ENCODE measurements at places on chromosomes 1 and 21. TPM values are rescaled to one million over a fixed set of nuclear protein-coding genes. Genes with fewer than 3 reads are reported as not detected.

The SPRR2G gene
- not detected for total RNA-seq

The CFAP410 gene
- 64.6 TPM for total RNA-seq

The MRPS21 gene
- total RNA-seq, result 49.4 TPM

The GNAT2 gene
- not detected for total RNA-seq

The DCST1 gene
- total RNA-seq, result not detected

- no peaks in the 10 kb centered on the region for H3K36me3 ChIP-seq
- DNase-seq, result no peak
- H3K4me3 ChIP-seq, result no peak overlapping the region
- H3K4me1 ChIP-seq, result no peaks in the 10 kb centered on the region
- no peaks in the 10 kb centered on the region for H3K27me3 ChIP-seq
Measured at GRCh38 chr1:15460708-15461095, 4.2 kb downstream of the CELA2A start.

GRCh38 chr1:72355899-72356298 is 73.6 kb upstream of the NEGR1 start:
- no peaks in the 10 kb centered on the region for H3K4me1 ChIP-seq
- no peak overlapping the region for H3K4me3 ChIP-seq
- no peak overlapping the region for H3K27ac ChIP-seq
- H3K36me3 ChIP-seq, result no peaks in the 10 kb centered on the region
- no peak for DNase-seq

DNA sequence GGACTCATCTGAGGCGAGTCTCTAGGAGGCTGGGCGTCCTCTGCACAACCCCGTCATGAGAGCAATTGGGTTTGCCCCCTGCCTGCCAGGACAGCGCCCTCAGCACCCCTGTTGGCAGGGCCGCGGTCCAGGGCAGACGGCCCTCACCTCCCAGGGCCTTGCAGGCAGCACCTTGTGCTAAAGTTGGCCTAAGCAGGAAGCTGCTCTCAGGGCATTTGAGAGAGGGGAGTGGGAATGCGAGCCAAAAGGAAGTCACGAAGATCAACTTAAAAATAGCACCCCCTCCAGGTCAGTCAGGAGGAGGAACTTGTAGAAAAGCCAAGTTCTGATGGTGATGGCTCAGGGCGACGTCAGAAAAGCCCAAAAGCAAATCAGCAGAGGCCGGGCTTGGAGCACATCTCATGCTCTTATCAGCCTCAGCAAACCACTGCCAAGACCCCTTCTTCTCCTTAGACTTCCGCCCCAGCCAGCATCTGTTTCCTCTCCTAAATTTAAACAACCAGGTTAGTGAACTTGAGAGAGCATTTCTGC is 12.6 kb upstream of the ADORA3 start:
- peaks cover 9% of the 10 kb centered on the region for H3K4me1 ChIP-seq
- H3K27ac ChIP-seq, result peak overlapping the region; percentile 66
- no peak for DNase-seq
- H3K4me3 ChIP-seq, result no peak overlapping the region

GRCh38 chr21:34790834-34791233 is 122.0 kb downstream of the CLIC6 start:
- H3K27me3 ChIP-seq, result no peaks in the 10 kb centered on the region
- H3K36me3 ChIP-seq, result no peaks in the 10 kb centered on the region
- H3K4me3 ChIP-seq, result no peak overlapping the region
- no peak for DNase-seq
- no peak overlapping the region for H3K27ac ChIP-seq

DNA sequence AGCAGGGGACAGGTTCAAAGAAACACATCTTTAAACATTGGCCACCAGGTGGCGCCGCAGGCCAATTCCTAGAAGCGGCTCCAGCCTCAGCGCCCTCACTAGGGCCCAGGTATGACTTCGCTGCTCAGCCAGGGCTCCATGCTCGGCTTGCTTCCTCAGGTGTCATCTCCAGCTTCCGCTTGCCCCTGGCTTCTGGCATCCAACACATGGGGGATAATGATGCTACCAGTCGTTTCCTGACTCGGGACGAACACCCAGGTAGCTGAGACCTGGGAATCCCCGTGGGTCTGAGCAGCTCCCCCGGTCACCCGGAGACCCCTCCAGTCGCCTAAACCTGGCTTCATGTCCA is 8.5 kb upstream of the MEX3A start:
- peak; percentile 88 for DNase-seq
- no peak overlapping the region for H3K4me3 ChIP-seq
- H3K27me3 ChIP-seq, result no peaks in the 10 kb centered on the region
- no peak overlapping the region for H3K27ac ChIP-seq
- H3K36me3 ChIP-seq, result no peaks in the 10 kb centered on the region

DNA sequence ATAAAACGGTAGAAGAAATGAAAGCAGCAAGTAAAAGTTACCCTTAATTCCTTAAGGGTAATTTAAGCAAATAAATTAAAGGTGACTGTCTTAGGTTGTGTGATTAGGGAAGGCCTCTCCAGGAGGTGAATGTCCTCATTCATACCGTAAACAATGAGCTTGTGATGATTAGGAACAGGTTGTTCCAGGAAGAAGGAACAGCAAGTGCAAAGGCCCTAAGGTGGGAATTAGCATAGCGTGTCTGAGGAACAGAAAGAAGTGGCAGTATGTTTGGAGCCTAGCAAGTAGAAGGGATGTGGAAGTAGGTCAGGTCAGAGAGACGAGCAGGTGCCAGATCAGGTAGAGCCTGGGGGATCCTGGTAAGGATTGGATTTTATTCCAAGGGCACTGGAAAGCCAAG is 5.6 kb downstream of the AK4 start:
- no peak overlapping the region for H3K4me3 ChIP-seq
- no peaks in the 10 kb centered on the region for H3K4me1 ChIP-seq
- no peak for DNase-seq
- no peaks in the 10 kb centered on the region for H3K36me3 ChIP-seq
- no peak overlapping the region for H3K27ac ChIP-seq

All from thyroid gland (tissue), 4 donors.